ENCODE measurements at places on chromosomes 12 and 14.

DNA sequence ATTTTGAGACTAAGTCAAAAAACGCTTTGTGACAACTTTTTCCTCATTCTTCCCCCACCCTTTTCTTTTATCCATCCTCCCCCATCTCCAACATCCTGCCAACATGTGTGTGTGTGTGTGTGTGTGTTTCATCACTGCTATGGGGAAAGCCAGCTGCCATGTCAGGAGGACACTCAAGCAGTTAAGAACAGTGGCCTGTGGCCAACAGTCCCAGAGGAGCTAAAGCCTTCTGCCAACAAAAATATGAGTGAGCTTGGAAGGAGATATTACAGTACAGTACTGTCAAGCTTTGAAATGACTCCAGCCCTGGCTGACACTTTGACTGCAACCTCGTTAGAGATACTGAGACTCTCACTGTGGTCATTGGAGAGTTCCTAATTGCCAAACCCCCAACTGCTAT, 5.0 kb upstream of the CSRP2 start:
- no peaks in the 10 kb centered on the region for H3K36me3 ChIP-seq
- DNase-seq = no peak
- H3K4me3 ChIP-seq = no peak overlapping the region
- H3K27me3 ChIP-seq = peaks cover 29% of the 10 kb centered on the region

DNA sequence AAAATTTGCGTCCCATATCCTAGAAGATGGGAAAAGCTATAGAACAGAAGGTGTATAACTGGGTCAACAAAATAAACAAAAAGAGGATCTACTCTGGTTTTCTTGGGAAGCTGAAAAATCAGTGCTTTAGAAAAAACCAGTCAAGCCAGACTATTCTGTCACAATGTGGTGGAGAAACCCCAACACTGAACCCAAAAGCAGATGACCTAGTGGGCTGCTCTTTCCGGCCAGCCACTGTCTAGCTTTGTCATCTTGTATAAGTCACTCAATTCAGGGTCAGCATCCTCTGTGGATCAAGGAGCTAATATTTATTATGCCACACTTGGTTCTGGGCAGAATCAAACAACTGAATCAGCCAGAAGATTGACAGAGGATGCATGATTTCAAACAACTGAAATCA, 26.6 kb upstream of the TMCC3 start:
- peaks cover 17% of the 10 kb centered on the region for H3K27me3 ChIP-seq
- no peak for DNase-seq
- H3K4me1 ChIP-seq = peaks cover 20% of the 10 kb centered on the region
- peaks cover 2% of the 10 kb centered on the region for H3K36me3 ChIP-seq

DNA sequence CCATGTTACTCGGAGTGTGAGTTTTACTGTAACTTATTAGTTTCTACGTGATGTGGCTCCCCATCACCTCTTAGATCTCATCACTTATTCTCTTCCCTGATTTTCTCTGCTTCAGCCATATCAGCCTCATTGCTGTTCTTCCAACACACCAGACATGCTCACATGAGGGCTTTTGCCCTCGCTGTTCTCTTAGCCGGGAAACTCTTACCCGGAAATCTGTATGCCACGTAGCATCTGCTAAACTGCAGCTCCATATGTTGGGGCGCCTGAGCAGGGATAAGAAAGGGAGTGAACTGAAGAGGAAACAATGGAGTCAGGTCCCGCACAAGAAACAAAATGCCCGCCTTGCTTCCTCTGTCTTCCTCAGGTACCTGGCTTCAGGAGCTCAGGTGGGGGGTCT, 16.6 kb downstream of the SMUG1 start:
- H3K4me3 ChIP-seq = no peak overlapping the region
- H3K27ac ChIP-seq = no peak overlapping the region
- DNase-seq = no peak
- peaks cover 6% of the 10 kb centered on the region for H3K27me3 ChIP-seq
- H3K4me1 ChIP-seq = peaks cover 10% of the 10 kb centered on the region

DNA sequence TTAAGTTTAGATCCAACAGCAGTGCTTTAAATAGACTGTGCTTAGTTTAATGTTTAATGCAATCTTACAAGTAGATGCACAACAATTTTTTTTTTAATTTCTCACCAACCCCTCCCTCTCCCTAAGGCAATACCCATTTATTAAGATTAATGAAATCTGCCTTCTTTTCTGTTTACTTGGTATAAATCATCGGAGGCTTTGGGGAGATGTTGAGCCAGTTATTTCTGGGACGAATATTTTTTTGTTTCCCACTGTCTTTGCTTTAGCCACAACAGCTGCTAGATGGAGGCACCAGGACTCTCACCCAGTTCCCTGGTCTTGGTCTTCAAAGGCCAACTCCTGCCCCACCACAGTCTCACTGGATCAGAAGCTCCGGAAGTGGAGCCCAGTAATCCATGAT, 113.4 kb downstream of the PLXNC1 start:
- H3K4me1 ChIP-seq = peaks cover 40% of the 10 kb centered on the region
- no peaks in the 10 kb centered on the region for H3K27me3 ChIP-seq
- peak overlapping the region; percentile 80 for H3K4me3 ChIP-seq
- peak overlapping the region; percentile 94 for H3K27ac ChIP-seq

GRCh38 chr12:58521796-58522195, 398.5 kb downstream of the LRIG3 start:
- no peak overlapping the region for H3K27ac ChIP-seq
- no peaks in the 10 kb centered on the region for H3K27me3 ChIP-seq

DNA sequence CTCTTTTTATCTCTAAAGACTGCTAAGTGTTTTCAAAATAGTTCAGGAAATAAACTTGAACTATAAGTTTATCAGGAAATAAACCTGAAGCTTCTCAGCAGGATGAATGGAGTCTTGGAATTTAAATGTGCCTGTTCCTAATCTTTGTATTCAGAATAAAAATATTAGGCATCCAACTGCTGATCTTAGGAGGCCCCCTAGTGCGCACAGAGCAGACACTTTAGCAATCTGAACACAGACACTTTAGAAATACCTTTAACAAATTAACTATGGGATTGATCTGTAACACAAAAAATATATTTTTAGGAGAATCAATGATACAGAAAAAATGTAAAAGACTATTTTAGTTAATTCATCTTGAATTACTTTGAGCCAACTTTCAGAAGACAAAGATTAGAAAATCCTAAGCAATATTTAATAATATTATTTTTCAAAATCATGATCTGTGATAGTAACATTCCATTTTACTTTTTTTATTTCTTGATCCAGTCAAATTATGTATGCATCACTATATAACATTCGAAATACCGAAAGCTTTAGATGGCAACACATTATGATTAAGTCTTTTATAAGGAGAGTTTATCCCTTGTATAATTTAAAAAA, 80.9 kb downstream of the SLC41A2 start:
- H3K36me3 ChIP-seq = no peaks in the 10 kb centered on the region
- no peak overlapping the region for H3K4me3 ChIP-seq
- H3K4me1 ChIP-seq = peaks cover 6% of the 10 kb centered on the region
- H3K27ac ChIP-seq = no peak overlapping the region
- DNase-seq = peak; percentile 59

DNA sequence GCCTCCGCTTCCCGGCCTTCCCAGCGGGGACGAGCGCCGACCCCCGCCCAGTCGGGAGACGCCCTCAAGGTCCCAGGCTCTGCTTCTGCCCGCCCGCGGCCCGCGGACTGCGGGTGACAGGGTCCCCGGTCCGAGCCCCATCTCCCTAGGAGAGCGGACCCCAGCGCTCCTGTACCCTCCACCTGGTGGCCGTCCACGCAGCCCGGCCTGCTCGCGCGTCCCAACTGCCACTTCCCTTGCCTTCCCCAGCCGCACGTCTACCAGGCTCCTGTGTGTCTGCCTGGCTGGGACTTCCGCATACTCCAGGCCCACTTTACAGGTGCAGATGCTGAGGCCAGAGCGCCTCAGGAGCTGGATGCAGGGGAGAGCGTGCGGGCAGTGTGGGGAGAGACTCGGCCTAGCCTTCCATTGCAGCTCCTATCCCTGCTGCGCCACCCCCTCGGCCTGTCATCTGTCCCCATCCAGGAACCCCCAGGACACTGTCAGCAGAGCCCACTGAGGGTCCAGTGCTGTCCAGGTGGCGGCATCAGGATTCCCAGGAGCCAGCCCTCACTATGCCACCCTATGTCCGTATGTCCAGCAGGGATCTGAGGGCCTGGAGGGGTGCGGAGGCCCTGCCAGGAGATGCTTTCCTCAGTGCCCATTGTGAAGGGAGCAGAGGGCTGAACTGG, 8.0 kb upstream of the ANKRD9 start:
- H3K27me3 ChIP-seq = peaks cover 51% of the 10 kb centered on the region
- H3K36me3 ChIP-seq = no peaks in the 10 kb centered on the region
- peaks cover 8% of the 10 kb centered on the region for H3K4me1 ChIP-seq
- peak overlapping the region; percentile 75 for H3K4me3 ChIP-seq
- DNase-seq = peak; percentile 24

- peaks cover 14% of the 10 kb centered on the region for H3K27me3 ChIP-seq
- no peaks in the 10 kb centered on the region for H3K4me1 ChIP-seq
- no peaks in the 10 kb centered on the region for H3K36me3 ChIP-seq
- no peak overlapping the region for H3K4me3 ChIP-seq
- no peak for DNase-seq
Measured at GRCh38 chr14:37171678-37172023, 755 bp downstream of the SLC25A21 start.

GRCh38 chr14:76490735-76491134, 114.8 kb downstream of the ESRRB start:
- H3K36me3 ChIP-seq = no peaks in the 10 kb centered on the region
- H3K4me1 ChIP-seq = no peaks in the 10 kb centered on the region
- no peaks in the 10 kb centered on the region for H3K27me3 ChIP-seq
- H3K27ac ChIP-seq = no peak overlapping the region

DNA sequence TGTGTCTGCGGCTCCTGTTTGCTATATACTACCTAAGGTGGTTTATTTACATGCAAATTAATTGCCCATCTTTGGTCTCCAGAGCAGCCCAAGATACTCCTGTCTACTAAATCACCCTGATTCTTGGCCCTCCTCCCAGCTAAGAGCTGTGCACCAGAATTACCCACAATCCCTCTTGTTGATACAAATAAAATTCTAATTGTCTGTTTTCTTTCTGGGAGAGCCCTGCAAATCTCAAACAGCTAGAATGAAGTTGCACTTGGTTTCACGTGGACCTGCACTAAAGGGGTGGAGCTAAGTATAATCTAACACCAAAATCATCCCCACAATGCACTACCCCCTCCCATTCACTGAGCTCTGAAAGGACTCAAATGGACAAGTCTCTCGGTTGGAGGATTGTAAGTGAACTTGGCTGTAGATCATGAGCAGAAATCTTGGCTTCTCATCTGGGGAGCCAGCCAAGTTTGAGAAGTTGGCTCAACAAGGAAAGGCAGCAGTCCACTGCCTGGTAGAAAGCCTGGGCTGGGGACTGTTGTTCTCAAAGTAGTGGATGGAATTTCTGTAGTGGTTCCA, 6.6 kb downstream of the MAX start:
- H3K27me3 ChIP-seq = no peaks in the 10 kb centered on the region
- H3K4me1 ChIP-seq = peaks cover 67% of the 10 kb centered on the region
- peak overlapping the region; percentile 72 for H3K27ac ChIP-seq
- H3K4me3 ChIP-seq = no peak overlapping the region

GRCh38 chr12:72679147-72679757, 407.1 kb downstream of the TRHDE start:
- no peaks in the 10 kb centered on the region for H3K36me3 ChIP-seq
- H3K4me3 ChIP-seq = no peak overlapping the region
- H3K27me3 ChIP-seq = no peaks in the 10 kb centered on the region
- DNase-seq = no peak

- no peak for DNase-seq
- H3K36me3 ChIP-seq = no peaks in the 10 kb centered on the region
Measured at GRCh38 chr12:97797473-97797872, 334.9 kb downstream of the RMST start.

- peaks cover 46% of the 10 kb centered on the region for H3K36me3 ChIP-seq
- H3K4me1 ChIP-seq = peaks cover 46% of the 10 kb centered on the region
- H3K27me3 ChIP-seq = no peaks in the 10 kb centered on the region
- DNase-seq = no peak
Measured at GRCh38 chr12:122501489-122501989, 807 bp upstream of the ZCCHC8 start.

- H3K27ac ChIP-seq = no peak overlapping the region
- H3K36me3 ChIP-seq = no peaks in the 10 kb centered on the region
Measured at GRCh38 chr12:79661629-79662028, 29.1 kb downstream of the PAWR start.

DNA sequence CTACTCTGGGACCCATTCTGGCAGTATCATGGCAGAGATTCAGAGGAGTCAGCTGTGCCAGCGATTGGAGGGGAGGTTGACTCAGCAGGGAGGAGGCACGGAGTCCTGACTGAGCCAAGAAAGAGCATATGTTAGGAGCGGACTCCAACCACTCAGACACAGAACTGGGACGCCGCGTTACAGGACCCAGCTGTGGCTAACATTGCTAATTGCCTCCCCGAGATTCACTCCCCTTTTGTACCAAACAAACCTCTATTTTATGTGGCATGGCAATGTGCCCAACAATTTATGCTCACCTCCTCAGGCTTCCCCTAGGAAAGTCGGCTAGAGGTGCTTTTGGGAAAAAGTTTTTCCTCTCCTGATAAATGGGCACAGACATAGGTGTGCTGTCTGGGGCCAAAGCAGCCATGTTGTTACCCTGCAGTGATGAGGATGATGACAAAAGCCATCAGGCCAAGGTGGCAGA, 15.2 kb upstream of the CLIP1 start:
- H3K27me3 ChIP-seq = peaks cover 23% of the 10 kb centered on the region
- H3K4me1 ChIP-seq = no peaks in the 10 kb centered on the region
- DNase-seq = no peak
- H3K4me3 ChIP-seq = no peak overlapping the region
- no peaks in the 10 kb centered on the region for H3K36me3 ChIP-seq
- no peak overlapping the region for H3K27ac ChIP-seq

DNA sequence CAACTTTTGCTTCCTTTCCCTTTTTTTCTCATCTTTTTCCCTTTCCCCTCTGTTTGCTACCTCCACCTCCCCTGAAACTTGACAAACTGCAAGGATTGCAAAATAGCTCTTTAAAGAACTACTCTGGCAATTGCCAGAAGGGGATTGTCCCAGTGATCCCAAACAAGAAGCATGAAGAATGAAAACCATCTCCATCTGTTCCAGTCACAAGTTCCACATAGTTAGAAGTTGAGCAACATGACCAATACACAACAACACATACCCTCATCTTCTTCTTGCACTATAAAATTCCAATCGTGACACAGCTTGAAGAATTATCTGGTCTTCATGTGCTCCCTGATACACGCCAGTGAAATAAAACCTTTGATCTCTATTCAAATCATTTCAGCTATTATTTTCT, 93.7 kb upstream of the USP15 start:
- peaks cover 8% of the 10 kb centered on the region for H3K27me3 ChIP-seq
- H3K4me1 ChIP-seq = peaks cover 12% of the 10 kb centered on the region
- no peak for DNase-seq

DNA sequence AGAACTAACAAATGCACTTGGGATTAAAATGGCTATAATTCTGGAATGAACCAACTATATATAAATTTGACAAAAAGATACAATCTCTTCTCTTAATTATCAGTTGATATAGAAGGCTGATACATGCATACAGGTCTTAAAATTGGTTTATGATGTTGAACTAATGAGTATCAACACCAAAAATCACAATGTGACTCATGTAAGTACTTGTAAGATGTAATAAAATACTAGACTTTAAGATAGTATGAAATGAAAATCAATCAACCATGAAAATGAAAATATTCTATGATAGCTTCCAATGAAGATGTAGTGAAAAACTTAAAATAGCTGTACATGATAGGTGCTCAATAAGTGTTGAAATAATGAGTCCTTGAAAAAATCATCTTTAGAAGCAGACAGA, 116.6 kb upstream of the SOX5 start:
- no peaks in the 10 kb centered on the region for H3K27me3 ChIP-seq
- H3K4me1 ChIP-seq = no peaks in the 10 kb centered on the region
- no peak overlapping the region for H3K4me3 ChIP-seq
- no peak overlapping the region for H3K27ac ChIP-seq

- H3K36me3 ChIP-seq = no peaks in the 10 kb centered on the region
- DNase-seq = no peak
- H3K27me3 ChIP-seq = peaks cover 9% of the 10 kb centered on the region
- no peak overlapping the region for H3K27ac ChIP-seq
- no peaks in the 10 kb centered on the region for H3K4me1 ChIP-seq
Measured at GRCh38 chr14:69594846-69595245, 16.6 kb upstream of the SUSD6 start.

Data from activated naive CD4-positive, alpha-beta T cell treated with anti-CD3 and anti-CD28 coated beads, Interleukin-2, amount 10 ng/mL, durations not matched to agents 7 days and 5 days (primary cell).